ENCODE measurements at places on chromosomes 2 and 18.

DNA sequence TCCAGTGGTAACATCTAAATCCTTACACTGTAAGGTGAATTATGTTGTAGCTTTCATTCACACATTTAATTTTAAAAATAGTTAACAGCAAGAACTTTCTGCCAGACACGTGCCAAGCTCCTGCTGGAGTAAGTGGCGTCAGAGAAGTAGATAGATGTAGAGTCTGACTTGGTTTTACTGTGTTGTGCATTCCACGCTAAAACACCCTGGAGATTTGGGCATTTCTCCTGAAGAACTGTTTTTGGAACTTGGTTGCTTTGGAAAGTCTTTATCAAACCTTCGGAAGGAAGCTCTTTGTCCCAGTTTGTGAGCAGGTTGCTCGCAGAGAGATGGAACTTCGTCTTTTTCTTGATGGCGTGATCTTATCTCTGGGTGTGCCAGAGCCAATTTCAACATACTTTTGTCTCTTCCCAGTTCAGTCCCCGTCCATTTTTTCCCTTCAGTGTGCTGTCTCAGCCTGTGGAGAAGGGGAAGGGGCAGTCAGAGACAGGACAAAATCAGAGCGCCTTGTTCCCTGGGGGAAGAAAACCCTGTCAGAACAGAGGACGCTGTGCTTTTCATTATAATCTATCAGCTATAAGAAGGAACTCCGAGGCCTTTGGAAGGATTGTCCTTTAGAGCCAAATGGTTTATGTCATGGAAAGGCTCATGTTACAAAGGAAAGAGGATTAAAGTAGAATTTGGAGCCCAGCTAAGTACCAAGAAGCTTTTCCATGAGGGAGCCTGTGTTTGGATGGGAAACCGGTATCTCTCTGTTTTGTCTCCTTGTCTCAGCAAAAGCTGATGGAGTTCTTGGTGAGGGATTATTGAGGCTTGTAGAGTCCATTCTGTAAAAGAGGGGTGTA, 18.9 kb downstream of the GRHL1 start:
- DNase-seq = no peak

- no peak for DNase-seq
Observed at GRCh38 chr2:45612285-45612684, 1.2 kb upstream of the SRBD1 start.

- no peak for DNase-seq
Observed at GRCh38 chr2:96554293-96555145, 18.0 kb downstream of the ARID5A start.

DNA sequence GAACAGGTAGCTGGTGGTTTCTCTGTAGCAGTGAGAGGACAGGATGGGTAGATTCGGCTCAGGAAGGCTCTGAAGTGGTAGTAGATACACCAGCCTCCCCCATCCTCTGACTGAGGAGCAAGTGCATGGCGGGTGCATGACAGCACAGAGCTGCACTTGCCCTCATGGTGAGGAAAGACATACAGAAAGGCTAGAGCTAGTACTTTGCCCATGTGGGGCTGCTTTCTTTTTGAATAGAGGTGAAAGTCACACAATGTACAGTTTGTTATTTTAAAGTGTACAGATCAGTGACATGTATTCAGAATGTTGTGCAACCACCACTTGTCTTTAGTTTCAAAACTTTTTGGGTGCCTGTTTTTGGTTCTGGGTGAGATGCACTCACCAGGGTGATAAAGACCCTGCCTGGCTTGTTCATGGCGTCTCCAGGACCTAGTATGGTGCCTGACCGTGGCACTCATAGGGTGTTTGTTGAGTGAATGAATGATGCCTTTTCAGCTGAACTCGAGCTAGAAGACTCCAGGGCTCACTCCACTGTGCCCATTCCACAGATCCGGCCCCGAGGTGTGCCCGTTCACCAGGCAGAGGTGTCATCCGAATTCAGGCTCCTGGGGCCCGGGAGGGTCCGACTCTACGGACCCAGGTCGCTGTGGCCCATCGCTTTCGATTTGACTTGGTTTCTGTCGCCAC, 421 bp upstream of the VAMP5 start:
- no peak for DNase-seq

DNA sequence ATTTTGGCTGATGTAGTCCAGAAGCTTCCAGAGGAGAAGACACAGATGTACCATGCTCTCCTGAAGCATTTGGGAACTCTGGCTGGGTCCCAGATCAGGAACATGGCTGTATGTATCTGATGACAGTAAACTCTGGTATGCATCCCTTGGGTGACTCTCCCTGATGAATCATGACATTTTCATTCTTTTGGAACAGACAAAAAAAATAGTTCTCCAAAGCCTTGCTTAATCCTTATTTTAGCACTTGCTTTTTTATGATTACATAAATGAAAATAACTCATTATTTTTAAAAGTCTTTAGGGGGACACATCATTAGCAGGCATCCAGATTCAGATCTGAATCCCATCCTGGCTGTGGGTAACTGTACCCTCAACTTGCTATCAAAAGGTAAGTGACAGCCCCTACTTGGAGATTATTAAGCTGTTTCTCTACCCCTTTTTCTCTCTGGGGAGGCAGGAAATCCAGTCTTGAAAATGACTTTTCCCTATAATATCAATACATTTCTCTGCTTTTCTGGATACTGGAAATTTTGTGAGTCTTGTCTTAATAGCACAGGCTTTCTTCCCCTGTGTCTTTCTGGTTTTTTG, 23.3 kb downstream of the AOX1 start:
- DNase-seq = no peak

DNA sequence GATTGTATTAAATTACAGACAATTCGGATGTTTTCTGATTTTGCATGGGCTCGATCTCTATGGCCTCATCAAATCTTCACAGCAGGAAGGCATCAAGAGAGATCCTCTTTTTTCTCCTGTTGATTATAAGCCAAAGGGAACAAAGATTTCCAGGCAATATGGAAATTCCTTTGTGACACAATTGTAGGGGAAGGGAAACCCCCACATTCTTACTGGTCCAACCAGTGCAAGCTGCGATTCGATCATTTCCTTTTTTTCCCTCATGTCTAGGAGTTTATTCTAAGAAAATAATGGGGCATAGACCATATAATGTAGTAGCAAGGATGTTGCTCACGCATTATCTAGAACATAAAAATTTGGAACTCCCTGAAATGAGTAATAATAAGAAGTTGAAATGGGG, 87.7 kb downstream of the LYPD6 start:
- no peak for DNase-seq

- DNase-seq = no peak
Observed at GRCh38 chr2:55395724-55396605, 23.7 kb downstream of the CCDC88A start.

DNA sequence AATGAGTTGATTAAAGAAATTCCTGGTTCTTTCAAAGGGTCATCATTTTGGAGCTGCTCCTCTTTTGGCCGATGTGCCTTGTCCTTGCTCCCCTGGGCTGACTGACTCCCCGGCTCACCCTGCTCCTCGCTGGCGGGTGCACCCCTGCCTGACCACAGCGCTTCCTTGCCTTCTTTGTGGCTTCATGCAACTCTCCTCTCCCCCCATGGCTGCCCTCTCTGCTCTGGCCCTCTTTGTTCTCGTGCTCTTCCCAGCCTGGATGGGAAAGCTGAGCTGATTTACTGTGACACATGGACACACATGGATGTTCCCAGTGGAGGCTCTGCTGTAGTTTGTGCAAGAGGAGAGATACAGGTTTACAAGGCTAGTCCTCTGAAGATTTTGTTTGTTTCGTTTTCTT, 234.6 kb downstream of the HAUS1 start:
- DNase-seq = no peak

DNA sequence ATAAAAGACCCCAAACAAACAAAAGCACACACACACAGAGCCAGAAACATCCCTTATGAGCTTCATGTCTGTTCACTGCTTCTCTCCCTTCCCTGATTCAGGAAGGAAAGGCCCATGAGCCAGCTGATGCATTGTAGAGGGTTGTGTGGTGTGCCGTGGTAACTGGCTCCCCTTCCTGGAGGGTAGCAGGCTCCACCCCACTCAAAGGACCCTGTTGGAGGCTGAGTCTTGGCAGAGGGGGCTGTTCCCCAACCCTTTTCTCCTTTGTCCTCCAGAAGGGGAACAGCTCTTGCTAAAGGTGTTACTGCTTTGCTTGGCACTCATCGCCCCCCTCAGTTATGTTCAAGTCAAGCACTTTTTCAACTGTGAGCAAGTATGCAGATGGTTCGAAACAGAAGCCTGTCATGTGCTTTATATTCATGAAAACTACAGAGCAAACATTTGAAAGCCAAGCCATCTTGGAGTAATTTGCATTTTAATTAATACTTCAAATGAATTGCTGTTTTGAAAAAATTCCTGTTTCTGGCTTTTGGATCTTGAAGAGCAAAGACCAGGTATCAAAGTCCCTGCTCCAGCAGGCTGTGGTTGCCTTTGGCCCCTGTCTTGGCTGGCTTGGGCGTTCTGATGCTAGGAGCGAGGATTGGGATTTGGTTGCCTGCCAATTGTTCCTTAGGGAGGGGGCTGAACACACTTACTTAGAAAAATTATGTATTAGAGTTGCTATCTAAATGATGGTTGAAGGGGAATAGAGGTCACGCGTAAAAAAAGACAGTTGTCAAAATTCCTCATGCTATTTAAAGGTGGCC, 267.8 kb downstream of the TSN start:
- peak; percentile 57 for DNase-seq

GRCh38 chr18:34592961-34593382, 117.1 kb upstream of the DTNA start:
- DNase-seq = no peak

DNA sequence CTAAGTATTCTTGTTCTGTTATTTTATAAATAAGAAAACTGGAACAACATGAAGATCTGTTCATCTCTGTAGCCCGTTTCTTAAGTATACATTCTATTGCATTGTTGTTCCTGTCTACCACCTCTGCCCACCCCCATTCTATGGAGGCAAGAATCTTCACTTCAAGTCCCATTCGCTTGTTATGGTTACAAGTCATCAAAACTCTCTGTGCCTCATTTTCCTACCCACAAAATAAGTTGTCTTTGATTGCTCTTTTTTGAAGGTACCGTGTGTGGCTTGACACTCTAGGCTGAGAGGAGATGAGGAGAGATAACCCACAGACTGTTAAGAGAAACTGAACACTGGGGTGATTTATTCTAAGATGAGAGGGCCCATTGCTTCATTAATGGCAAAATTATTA, 2.9 kb upstream of the EVA1A start:
- no peak for DNase-seq

DNA sequence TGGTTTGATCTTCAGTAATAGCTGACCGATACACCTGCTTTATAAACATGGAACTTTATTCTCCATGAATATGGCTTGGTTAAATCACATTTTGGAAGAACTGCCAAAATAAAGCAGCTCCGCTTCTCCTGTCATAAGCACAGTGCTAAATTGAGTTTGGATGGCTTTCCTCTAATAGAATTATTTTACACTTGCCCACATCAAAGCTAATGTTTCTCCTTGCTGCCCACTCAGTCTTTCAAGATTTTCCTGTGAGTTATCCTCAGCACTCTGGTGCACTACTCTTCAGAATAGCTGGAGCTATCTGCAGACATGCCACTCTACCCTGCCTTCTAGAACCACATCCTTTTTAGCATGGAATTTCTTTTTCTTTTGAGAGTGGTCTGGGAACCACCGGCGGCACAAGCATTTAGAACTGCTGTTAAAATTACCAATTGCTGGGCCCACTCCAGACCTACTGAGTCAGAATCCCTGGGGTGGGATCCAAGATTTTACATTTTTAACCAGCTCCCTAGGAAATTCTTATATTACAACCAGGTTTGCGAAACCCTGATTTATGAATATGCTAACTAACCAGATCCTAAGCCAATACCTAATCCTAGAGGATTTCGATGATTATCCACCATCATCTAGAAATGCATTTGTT, 283.3 kb downstream of the AFF3 start:
- DNase-seq = no peak

DNA sequence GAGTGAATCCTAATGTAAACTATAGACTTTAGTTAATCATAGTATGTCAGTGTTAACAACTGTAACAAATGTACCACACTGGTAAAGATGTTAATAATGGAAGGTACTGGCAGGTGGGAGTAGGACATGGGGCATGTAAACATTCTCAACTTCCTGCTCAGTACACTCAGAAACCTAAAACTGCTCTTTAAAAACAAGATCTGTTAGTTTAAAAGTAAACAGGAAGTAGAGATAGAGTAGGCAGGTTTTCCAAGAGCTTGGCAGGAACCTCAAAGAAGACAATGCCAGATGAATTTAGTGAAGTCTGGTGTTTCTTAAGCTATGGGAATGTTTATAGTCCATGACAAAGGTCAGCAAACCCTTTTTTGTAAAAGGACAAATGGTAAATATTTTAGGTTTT, 46.6 kb downstream of the CCDC138 start:
- DNase-seq = no peak

DNA sequence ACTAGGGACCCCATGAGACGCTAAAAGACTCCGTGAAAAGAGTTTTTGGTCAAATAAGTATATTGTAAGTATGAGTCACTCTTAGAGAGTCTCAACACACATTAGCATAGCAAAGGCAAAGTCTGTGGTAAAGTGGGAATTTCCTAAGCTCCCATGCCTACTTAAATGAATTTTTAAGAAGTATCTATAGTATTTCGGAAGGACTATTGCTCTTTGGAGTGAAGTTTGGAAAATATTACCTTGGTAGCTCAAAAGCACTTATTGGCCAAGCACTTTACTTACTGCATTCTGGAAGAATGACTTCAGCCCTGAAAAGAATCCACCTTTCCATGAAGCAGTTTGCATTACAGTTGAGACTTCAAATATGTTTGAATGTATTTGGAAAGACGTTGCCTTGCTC, 57.1 kb downstream of the CAVIN2 start:
- no peak for DNase-seq

DNA sequence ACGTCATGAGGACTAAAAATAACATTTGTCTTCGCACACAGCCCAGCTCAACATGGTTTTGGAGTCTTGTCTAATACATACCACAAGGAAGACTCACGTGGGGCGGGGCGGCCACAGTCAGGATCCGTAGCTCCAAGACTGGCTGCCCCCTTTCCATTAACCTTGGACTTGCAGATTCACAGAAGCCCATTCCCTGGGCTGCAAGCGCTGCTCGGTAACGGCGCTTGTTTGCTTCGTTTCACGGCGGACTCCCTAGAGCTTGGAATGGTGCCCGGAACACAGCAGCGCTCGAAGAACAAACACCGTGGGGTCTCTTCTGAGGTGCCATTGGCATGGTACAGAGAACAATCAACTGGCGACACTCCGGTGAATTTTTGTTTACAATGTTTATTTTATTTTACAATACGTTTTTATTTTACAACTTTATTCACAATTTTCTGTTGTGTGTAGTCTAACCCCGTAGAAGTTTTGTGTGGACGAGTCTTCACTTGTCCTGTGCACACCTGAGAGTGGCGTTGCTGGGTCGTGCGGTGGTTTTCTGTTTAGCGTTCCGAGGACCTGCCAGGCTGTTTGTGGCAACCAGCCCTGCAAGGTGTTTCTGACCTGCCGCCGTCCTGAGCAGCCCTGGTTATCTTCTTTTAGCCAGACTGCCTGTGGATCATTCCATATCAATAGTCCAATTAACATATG, 126.5 kb downstream of the GALR1 start:
- no peak for DNase-seq

- DNase-seq = no peak
Observed at GRCh38 chr2:84894131-84894586, 11.3 kb upstream of the TMSB10 start.

- peak; percentile 75 for DNase-seq
Observed at GRCh38 chr18:79924814-79925731, 26.4 kb downstream of the SLC66A2 start.

GRCh38 chr18:79812052-79812451, 14.3 kb downstream of the KCNG2 start:
- DNase-seq = no peak

GRCh38 chr2:128970332-128971116, 651.9 kb upstream of the HS6ST1 start:
- no peak for DNase-seq

- DNase-seq = no peak
Observed at GRCh38 chr2:112683550-112684414, 37.0 kb upstream of the NT5DC4 start.
